ENCODE measurements at places on chromosomes 1 and 21.

DNA sequence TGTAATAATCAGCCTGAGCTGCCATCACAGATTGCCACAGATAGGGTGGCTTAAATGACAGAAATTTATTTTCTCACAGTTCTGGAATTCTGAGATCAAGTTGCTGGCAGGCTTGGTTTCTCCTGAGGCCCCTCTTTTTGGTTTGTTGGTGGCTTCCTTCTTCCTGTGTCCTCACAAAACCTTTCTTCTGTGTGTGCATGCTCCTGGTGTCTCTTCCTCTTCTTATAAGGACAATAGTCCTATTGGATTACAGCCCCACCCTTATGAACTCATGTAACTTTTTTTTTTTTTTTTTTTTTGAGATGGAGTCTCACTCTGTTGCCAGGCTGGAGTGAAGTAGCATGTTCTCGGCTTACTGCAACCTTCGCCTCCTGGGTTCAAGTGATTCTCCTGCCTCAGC, 41.0 kb upstream of the F3 start:
- no peak for DNase-seq

- no peak for DNase-seq
These were observed 1.5 kb downstream of the TRIM62 start for GRCh38 chr1:33180226-33180910.

DNA sequence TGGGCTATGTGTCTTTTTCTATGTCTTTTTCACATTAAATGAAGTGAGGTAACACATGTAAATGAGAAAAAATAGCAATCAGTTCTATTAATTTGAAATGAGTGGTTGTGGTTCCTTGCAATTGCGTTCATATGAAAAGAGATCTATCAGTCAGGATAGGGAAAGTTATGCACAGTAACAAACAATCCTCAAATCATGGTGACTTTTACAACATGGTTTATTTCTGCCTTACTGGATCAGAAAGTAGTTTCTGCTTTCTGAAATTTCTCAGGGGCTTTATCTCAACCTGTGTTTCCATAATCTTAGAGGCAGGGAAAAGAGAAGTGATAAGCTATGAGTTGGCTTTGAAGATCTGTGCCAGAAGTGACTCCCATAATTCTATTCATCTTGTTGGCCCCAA, 39.0 kb downstream of the DOP1B start:
- no peak for DNase-seq

DNA sequence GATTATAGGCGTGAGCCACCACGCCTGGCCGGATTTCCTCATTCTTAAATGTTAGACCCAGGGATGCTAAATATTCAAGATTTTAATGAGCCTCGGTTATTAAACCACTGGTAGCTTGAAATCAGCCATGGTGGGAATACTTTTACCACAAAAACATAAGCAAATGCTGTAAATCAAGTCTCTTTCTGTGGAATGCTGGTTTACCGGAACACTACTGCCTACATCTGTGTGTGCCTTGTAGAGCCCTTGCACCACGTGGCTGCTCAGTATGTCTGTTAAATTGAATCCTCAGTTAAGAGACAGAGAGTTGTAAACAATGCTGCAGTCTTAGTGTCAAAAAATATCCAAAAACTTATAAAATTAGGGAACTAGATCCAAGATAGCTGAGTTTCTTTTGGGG, 26.8 kb upstream of the CNN3 start:
- no peak for DNase-seq

GRCh38 chr1:161307892-161308638, 1.7 kb downstream of the MPZ start:
- no peak for DNase-seq
